ENCODE measurements at places on chromosomes 4 and X. TPM values are rescaled to one million over a fixed set of nuclear protein-coding genes. Genes with fewer than 3 reads are reported as not detected.
A peak's percentile ranks its signal among the peaks of the same experiment; 100 is the strongest.

DNA sequence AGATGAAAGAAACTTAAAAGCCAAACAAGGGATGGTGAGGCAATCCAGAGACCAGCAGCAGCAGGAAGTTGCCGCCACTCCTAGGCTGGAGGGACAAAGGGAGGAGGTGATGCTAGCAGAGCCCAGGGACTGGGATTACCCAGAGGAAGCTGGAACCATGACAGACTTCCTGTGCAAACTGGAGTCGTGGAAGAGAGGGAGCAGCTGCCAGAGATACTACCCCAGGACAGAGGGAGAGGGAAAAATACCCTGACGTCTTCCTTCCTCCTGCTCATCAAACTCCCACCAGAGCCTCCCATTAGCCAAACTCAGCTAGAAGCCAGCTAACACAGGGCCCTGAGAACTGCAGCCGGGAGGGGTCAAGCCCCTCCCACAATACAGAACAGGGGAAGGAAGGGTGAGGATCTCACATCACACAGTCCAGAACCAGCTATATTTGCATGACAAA, 101.2 kb upstream of the KLF3 start:
- peak; percentile 21 for DNase-seq

GRCh38 chr4:8194306-8195242, 4.5 kb upstream of the SH3TC1 start:
- no peak for DNase-seq

GRCh38 chr4:24241511-24241910, 342.8 kb downstream of the DHX15 start:
- DNase-seq = no peak

P2RY4 gene
- 0.48 TPM for total RNA-seq

- no peak for DNase-seq
These were observed 57.7 kb downstream of the SOX3 start for GRCh38 chrX:140447150-140447549.

GRCh38 chrX:40514376-40514775, 66.4 kb upstream of the ATP6AP2 start:
- DNase-seq = no peak

GRCh38 chr4:115769396-115769795, 656.0 kb upstream of the NDST4 start:
- DNase-seq = no peak

DNA sequence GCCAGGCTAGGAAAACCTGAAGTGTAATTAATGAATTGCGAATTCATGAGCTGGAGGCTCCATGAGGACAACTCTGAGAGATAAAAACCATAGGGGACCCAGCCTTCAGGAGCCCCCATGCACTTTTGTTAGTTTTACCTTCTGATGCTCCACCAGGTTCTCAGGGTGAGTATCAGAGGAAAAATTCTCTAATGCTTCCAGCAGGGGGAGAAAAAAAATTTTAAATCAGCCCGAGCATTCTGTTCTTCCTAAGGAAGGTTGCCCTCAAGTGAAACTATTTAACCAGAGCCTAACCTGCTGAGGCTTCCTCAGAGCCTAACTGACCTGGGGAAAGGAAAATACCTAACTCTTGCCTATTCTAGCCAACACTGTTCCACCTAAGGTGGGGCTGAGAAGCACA, 552.6 kb downstream of the PPARGC1A start:
- DNase-seq = no peak

DNA sequence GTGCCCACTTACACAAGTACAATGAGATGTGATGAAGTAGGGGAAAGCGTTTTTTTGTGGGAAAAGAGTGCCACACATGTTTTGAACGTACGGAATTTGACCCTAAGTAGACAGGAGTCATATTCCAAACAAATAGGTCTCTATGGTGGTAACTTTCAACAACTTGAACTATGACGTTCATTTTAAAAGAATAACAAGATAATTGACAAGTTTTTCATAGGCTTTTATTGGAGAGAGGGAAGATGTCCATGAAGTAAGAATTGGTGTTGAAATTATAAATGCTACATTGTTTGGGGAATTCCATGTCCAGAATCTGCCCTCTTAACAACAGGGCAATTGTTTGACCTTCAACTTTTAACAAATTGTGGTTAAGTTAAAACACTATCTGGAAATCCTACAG, 126.5 kb downstream of the GASK1B start:
- DNase-seq = no peak

HDAC8 gene
- total RNA-seq = 51.0 TPM

CT45A1 gene
- not detected for total RNA-seq

- DNase-seq = no peak
These were observed 472.7 kb upstream of the DIAPH2 start for GRCh38 chrX:96211953-96212352.

GRCh38 chr4:138901177-138901576, 114.4 kb upstream of the NOCT start:
- DNase-seq = no peak

DNA sequence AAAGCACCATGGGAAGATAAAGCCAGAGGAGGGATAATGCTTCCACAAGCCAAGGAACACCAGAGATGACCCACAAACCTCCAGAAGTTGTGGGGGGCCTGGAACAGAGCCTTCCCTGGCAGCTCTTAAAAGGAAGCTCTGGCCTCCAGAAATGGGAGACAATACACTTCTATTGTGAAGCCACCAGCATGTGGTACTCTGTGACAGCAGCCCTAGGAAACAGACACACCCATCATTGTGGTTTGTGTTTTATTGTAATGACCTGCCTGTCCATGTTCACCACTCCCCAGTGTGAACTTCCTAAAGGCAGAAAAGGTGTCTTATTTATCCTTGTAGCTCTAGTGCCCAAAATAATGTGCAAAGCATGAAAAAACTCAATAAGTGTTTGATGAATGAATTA, 264.1 kb upstream of the GATB start:
- no peak for DNase-seq

DNA sequence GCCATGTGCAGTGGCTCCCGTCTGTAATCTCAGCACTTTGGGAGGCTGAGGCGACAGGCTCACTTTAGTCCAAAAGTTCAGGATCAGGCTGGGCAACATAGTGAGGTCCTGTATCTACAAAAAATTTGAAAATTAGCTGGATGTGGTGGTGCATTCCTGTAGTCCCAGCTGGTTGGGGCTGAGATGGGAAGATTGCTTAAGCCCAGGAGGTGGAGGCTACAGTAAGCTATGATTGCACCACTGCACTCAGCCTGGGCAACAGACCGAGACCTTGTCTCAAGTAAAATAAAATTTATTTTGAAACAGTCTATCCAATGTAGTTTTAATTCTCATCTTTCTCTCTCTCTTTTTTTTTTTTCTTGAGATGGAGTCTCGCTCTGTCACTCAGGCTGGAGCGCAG, 21.1 kb downstream of the RBM10 start:
- DNase-seq = no peak

DNA sequence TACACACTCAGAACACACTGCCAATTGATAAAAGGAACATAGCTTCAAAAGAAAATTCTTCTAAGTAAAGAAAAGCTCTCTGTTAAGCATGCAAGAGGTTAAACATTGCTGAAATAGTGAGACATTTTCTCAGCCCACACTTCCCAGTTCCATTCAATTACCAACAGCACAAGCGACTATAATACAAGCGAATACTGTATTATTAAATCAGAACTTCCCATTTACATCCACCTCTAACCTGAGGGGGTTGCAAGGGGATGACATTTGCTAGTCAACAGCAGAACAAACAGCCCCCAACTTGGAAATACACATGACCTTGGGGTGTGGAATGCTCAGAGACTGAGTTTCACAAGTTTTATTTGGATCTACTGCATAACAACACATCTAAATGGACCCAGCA, 1.1 kb downstream of the FSTL5 start:
- DNase-seq = no peak

DNA sequence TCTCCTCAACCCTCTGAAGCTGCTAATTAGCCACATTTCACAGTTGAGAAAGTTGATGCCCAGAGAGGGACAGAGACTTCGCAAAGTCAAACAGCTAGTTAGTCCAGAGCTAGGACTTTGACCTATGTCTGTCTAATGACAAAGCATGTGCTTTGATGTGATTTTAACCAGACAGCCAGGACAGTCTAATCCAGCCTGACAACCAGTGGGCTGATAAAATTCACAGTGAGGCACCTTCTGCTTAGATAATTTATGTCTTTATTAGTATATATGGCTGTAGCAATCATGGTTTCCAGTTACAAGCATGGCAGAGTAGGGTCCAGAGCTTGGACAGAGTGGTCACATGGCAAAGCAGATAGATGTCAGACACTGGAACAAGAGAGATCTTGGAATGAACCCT, 133.6 kb upstream of the C1QTNF7 start:
- DNase-seq = no peak

- DNase-seq = peak; percentile 31
These were observed 68.3 kb downstream of the CRMP1 start for GRCh38 chr4:5824635-5825034.

DNA sequence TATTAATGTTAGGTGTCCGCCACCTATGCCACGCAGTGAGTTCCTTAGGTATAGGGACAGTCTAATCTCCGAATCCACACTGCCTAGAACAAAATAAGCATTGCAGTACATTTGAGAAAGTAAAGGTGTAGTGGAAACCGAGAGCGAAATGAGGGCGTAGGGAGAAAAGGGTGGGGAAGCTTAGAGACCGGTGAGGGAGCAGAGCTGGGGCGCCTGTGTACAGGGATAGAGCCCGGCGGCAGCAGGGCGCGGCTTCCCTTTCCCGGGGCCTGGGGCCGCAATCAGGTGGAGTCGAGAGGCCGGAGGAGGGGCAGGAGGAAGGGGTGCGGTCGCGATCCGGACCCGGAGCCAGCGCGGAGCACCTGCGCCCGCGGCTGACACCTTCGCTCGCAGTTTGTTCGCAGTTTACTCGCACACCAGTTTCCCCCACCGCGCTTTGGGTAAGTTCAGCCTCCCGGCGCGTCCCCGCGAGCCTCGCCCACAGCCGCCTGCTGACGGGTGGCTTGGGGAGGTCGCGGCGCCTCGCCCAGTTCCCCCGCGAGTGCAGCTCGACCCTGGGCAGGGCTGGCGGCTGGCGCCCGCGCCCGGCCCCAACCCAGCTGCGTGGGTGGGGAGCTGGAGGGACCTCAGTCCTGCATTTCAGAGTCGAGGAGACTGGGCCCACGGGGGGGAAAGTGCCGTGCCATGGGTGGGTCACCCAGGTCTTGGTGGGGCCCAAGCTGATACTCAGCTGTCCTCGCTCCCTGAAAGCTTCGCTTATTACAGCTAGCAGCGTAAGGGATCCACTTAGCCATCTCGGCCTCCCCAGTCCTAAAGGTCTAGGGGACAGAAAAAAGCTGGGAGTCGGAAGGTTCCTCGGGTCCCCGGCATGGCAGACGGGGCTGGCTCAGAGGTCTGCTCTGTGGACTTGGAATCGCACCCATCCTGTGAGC, at the start of gene ANXA3:
Gene ANXA3, plus strand, starts transcription at position 351 of the 932 bp plus-strand sequence. CDS start 2,704 bp downstream, outside the sequence.
- peak; percentile 52 for DNase-seq

GRCh38 chr4:74893171-74893570, 39.7 kb upstream of the PARM1 start:
- DNase-seq = no peak

KIT gene
- 6.3 TPM for total RNA-seq

GRCh38 chr4:88503344-88503743, 20.2 kb downstream of the PYURF start:
- no peak for DNase-seq

GRCh38 chr4:7160951-7161440, 31.3 kb upstream of the SORCS2 start:
- no peak for DNase-seq

DNA sequence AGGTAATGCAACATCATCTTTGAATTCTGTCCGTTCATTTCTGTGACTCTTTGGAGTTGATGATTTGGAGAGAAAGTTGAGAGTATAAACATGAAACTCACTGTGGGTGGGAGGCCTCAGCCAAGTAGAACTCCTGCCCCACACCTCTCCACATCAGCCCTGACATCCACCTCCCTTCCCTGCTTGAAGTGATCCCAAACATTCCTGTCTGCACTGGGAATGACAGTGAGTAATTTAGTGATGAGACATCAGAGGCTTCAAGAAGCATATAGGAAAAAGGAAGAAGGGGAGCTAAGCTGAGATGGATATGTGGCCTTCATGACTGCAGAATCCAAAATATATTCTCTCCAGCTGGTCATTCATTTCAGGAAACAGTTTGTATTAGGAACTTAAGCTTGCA, 151.8 kb downstream of the SPATA18 start:
- DNase-seq = no peak

PCDH10 gene
- 30.6 TPM for total RNA-seq

DNA sequence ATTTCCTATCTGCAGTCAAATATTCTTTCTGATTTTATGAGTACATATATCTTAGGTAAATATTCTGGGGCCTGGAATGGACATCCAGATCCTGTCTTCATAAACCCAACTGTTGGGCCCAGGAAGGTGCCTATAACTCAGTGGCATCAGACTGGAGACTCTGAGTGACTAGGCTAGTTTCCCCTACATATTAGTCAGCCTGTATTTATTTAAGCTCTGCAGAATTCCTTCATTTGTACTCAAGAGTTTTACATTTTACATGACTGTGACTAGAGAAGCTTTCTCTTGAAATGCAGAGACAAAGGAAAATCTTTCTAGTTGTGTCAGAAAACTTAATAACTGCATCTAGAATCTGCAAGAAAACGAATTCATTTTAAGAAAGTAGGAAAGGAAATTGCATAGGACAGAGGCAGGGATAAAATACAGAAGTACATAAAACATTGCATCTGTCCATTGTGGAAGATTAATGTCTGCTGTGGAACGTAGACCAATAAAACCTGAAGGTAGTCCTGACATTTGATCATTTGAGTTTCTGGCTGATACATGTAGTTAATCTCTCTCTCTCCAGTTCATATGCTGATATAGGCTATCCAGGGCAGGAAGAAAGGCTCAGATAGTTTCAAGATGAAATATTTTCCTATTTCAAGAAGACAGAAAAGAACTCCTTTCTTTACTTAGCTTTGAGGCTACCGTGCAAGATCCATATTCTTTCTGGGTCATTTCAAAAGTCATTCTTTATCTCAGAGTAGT, 78.2 kb downstream of the OPHN1 start:
- DNase-seq = peak; percentile 14

CCDC160 gene
- total RNA-seq = not detected

HS3ST1 gene
- total RNA-seq = 2.4 TPM

DNA sequence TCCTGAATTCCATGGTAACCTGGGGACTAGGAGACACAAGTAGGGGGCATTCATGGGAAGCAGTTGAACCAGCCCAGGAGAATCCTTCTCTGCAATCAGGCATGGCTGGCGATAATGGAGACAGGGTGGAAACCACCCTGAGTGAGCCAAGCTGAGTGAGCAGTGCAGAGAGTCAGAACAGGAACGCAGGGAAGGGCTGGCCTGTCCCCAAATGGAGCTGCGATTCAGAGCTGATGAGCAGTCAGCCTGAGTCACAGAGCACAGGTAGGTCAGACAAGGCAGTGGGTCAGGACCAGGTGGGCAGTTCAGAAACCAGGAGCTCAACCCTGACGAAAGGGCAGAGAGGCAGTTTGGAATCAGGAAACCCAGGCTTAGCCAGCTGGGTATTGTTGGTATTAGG, 129.0 kb downstream of the BTC start:
- no peak for DNase-seq

DNA sequence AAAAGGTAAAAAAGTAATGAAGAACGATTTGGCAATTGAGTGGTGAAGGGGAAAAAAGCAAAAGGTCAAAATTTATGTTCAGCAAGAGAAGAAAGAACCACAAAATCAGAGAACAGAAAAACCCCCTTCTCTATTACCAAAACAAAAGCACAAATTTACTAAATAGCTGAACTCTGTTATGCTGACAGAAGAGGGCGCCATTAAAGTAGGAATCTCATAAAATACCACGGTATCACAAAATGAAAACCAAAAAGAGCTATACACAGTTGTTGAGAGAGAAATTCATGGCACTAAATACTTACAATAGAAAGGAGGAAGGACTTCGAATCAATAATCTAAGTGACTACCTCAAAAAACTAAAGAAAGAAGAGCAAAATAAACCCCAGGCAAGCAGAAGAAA, 69.6 kb upstream of the CXorf66 start:
- no peak for DNase-seq

- no peak for DNase-seq
These were observed 25.6 kb upstream of the CORIN start for GRCh38 chr4:47863486-47863885.
